Stromal cell of bone marrow (primary cell): ENCODE measurements at places on chromosomes 4 and X.

DNA sequence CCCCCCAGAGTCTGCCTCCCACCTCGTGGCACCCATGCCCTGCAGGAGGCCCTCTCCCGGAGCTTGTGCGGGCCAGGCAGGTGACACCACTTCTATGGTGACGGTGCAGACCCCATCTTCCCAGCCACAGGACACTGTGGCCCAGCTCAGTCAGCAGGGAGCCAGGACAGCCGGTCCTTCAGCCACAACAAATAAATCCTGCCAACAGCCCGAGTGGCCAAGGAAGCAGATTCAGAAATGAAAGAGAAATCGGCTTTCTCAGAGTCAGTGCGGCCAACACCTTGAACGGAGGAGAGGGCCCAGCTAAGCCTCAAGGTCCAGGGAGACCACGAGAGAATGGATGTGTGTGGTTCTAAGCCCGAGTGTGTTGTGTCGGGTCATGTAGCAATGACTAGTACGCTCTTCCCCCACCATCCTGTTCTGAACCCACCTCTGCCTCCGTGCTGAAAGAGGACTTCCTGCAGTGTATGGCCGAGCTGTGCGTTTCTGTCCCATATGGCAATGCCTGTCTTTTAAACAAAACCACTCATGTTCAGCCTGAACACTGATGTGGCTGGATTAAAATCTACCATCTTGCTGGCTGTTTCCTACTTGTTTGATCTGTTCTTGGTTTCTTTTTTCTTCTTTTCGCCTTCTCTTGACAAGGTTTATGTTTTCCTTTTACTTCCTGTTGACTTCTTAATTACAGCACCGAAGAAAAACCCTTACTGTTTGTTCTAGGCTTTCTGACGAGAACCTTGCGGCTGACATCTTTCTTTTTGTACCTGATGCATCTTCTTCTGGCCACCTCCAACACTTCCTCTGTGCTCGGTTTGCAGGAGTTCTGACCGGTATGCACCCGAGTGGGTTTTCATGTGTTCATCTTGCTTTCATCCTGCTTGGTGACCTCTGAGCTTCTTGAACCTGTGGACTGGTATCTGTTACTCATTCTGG is 53.1 kb downstream of the GAK start:
- no peak for DNase-seq

- DNase-seq: peak; percentile 48
Observed at GRCh38 chr4:8228319-8229250, 29.5 kb downstream of the SH3TC1 start.

GRCh38 chrX:77668391-77669237 is 117.4 kb downstream of the ATRX start:
- DNase-seq: peak; percentile 10

GRCh38 chrX:117543885-117544284 is 572.7 kb downstream of the KLHL13 start:
- DNase-seq: no peak

DNA sequence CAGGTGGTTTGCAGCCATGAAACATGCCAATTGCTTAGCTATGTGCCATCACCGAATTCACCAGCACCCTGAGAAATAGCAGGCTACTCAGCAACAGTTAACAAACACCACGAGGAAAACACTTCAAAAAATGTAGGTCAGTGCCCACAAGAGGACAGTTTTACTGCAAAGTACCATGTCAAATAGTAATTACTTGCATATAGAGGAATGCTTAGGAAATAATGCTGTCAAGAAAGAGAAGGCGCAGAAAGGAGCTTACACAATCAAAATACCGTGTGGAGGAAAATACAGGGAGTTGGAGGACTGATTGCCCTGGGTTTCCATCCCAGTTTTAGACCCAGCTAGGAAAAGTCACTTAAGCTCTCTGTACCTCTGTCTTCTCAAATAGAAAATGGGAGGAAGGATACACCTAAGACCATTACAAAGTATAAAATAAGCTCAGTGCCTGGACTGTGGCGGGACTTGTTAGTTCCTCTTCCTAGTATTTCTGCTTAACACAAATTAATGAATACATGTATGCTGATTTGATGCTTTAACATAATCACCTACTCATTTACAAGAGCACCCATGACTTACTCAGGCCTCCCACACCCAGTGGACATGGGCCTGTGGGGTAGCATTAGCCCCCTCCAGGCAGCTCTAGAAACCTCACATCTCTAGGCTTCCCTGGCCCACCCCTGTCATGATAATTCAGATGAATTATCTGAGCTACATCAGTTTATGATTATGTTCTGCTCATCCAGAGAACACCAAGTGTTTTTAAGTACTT is 44.5 kb upstream of the IL21 start:
- DNase-seq: no peak

- DNase-seq: no peak
Observed at GRCh38 chr4:38516190-38516589, 147.8 kb upstream of the KLF3 start.

- no peak for DNase-seq
Observed at GRCh38 chr4:41160012-41160789, 54.1 kb downstream of the APBB2 start.

- DNase-seq: no peak
Observed at GRCh38 chr4:5970381-5971077, 47.7 kb downstream of the C4orf50 start.
